ENCODE measurements at places on chromosomes 1 and 21.

GRCh38 chr1:49016030-49016977 lies 239.6 kb upstream of the BEND5 start:
- no peaks in the 10 kb centered on the region for H3K4me1 ChIP-seq
- no peak overlapping the region for H3K4me3 ChIP-seq
- H3K27ac ChIP-seq, result no peak overlapping the region
- no peaks in the 10 kb centered on the region for H3K27me3 ChIP-seq
- DNase-seq, result no peak

GRCh38 chr1:110495926-110496600 lies 22.9 kb downstream of the KCNA10 start:
- peak; percentile 74 for DNase-seq
- no peaks in the 10 kb centered on the region for H3K4me1 ChIP-seq
- no peaks in the 10 kb centered on the region for H3K36me3 ChIP-seq
- H3K4me3 ChIP-seq, result no peak overlapping the region
- no peak overlapping the region for H3K27ac ChIP-seq
- H3K27me3 ChIP-seq, result no peaks in the 10 kb centered on the region

DNA sequence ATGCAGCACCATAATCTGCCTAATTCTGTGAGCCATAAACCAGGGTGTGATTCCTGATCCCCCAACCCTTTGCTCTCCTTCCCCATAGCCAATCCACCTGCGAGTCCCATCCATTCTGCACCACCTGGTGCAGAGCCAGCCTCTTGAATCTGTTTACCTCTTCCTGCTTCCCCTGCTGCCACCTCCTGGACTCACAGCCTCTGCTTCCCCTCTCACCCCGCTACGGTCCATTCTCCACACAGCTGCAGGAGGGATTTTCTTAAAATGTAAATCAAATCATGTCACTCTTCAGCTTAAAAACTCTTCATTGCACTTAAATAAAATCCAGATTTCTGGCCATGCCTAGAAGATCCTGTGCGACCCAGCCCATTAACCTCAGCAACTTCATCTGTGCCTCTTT lies 186.7 kb downstream of the FOXD2 start:
- H3K27ac ChIP-seq, result no peak overlapping the region
- no peak for DNase-seq
- H3K36me3 ChIP-seq, result no peaks in the 10 kb centered on the region
- H3K4me1 ChIP-seq, result no peaks in the 10 kb centered on the region

DNA sequence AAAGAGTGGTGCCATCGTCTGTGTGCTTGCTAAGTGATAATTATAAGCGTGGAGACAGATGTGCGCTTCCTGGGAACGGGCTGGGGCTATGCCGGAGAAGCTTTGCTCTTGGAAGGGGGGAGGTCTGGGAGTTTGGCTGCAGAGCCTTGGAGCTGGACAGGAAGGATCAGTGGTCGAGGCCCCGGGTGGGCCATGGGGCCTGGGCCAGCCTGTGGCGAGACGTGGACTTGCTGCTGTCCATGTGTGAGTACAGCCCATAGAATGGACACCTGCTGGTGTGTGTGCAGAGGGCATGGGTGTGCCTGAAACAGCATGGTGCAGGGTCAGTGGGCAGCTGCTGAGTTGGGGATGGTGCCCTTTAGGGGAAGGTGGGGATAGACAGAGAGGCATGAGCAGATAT lies 121.3 kb downstream of the PCBP3 start:
- H3K27me3 ChIP-seq, result no peaks in the 10 kb centered on the region
- H3K36me3 ChIP-seq, result no peaks in the 10 kb centered on the region
- no peaks in the 10 kb centered on the region for H3K4me1 ChIP-seq
- no peak overlapping the region for H3K27ac ChIP-seq
- H3K4me3 ChIP-seq, result no peak overlapping the region

GRCh38 chr1:3558036-3558726 lies 53.1 kb downstream of the MEGF6 start:
- H3K36me3 ChIP-seq, result no peaks in the 10 kb centered on the region
- no peaks in the 10 kb centered on the region for H3K4me1 ChIP-seq
- no peak overlapping the region for H3K4me3 ChIP-seq
- no peak overlapping the region for H3K27ac ChIP-seq
- peaks cover 14% of the 10 kb centered on the region for H3K27me3 ChIP-seq

- no peaks in the 10 kb centered on the region for H3K27me3 ChIP-seq
- no peak overlapping the region for H3K27ac ChIP-seq
- peaks cover 35% of the 10 kb centered on the region for H3K4me1 ChIP-seq
- DNase-seq, result no peak
Measured at GRCh38 chr1:225577241-225577640, 75.7 kb downstream of the ENAH start.

GRCh38 chr21:17758683-17759082 lies 60.5 kb downstream of the C21orf91 start:
- no peaks in the 10 kb centered on the region for H3K27me3 ChIP-seq
- H3K4me1 ChIP-seq, result no peaks in the 10 kb centered on the region
- no peaks in the 10 kb centered on the region for H3K36me3 ChIP-seq
- no peak for DNase-seq
- no peak overlapping the region for H3K4me3 ChIP-seq
- no peak overlapping the region for H3K27ac ChIP-seq

All from GM23248 (cell line).